ENCODE measurements at places on chromosomes 5 and 9. TPM values are rescaled to one million over a fixed set of nuclear protein-coding genes. Genes with fewer than 3 reads are reported as not detected.

FAM169A gene
- 30.1 TPM for total RNA-seq

PCDHGA8 gene
- 2.5 TPM for total RNA-seq

ENTPD2 gene
- total RNA-seq, result not detected

FIBCD1 gene
- 4.0 TPM for total RNA-seq

INSL4 gene
- total RNA-seq, result not detected

RBM27 gene
- total RNA-seq, result 13.8 TPM

PTAR1 gene
- total RNA-seq, result 33.4 TPM

KIF20A gene
- total RNA-seq, result 106 TPM
